ENCODE measurements at places on chromosomes 2 and 18.

GRCh38 chr2:54099829-54100585 lies 15.4 kb upstream of the ACYP2 start:
- no peak for DNase-seq

- DNase-seq, result no peak
Measured at GRCh38 chr18:23763343-23763742, 74.1 kb downstream of the LAMA3 start.

GRCh38 chr2:182186132-182186735 lies 200.6 kb downstream of the PPP1R1C start:
- peak; percentile 28 for DNase-seq

DNA sequence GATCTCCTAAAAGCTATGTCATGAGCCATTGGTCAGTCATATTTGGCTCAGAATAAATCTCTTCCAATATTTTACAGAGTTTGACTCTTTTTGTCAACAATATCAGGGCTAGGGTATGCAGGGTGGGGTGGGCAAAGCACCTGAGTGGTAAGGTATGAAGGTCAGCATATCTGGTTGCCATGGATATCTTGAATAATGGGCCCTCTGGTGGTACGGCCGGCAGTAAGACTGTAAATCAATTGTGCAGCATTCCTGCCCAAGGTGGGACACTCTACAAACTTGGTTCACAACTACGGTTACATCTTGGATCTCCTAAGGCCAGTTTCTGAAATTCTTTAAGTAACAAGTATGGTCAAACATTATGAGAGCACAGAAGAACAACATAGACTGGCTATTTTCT lies 119.6 kb downstream of the SPOPL start:
- DNase-seq, result no peak

GRCh38 chr18:27855486-27855885 lies 321.4 kb downstream of the CDH2 start:
- no peak for DNase-seq

DNA sequence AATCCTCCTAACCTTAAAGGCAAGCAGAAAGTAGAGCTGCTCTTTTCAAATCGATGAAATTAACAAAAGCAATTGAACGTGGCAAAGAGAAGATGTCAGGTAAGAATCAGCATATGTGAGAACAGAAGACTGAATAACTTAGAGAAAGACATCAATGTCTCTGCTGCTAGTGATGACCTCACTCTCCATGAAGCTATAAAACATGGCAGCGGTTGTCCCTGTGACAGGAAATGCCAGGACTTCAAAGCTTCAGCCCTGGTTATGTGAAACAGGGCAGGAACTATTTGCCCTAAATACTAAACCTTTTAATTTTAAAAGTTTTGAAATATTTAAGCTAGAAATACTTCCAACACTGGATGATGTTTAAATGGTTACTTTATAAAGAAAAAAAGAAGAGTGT lies 383.7 kb downstream of the XIRP2 start:
- no peak for DNase-seq

DNA sequence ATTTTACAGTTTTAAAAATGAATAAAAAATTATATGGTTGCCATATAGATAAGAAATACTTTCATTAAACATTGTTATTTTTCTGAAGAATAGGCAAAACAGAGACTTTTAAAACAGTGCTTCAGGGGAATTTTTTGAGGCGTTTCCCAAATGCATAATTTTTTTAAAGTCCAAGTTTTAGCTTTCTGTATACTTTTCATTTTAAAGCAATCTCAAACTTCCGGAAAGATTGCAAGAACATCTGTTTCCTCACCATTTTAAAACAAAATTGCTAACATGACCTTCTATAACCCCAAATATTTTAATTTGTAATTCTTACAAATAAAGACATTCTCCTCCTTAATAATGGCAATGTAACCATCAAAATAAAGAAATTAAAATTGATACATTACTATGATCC lies 15.1 kb upstream of the MBD2 start:
- DNase-seq, result no peak

GRCh38 chr2:209790066-209790728 lies 18.6 kb downstream of the UNC80 start:
- no peak for DNase-seq

DNA sequence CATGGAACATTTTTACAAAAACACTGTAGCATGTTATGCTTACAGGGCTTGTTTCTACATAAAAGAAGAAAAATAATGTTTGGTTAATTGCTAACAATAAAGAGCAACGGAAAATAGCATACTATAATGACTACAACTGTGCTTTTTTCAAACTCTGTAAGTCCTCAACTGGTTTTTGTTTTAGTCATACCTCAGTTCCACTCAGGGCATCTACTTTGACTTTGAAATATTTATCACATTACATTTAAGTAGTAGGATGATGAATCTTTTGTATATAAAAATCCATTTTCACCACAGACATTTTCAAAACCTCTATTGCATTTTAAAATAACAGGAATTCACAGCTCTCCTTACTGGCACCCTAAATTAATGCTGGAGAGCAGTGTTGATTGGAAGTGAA lies 8.3 kb downstream of the SATB2 start:
- DNase-seq, result no peak

GRCh38 chr2:134679745-134680144 lies 39.1 kb downstream of the TMEM163 start:
- DNase-seq, result no peak

DNA sequence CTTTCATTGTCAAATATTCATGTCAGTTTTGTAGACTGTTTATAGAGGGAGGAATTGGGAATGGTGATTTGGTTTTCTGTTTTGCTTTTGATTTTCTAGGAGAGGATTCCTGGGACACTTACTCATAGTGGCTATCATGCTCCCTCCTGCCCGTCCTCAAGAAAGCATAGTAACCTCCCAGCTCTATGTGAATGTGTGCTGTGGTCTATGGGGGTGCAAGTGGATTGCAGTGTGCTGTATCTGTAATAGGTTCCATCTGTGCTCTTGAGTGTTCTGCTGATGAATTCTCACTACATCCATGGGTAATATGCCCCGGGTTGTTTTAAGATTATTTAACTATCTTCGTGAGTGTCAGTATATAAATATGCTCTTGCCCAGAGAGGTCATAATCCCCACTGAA lies 811.3 kb downstream of the CNTNAP5 start:
- DNase-seq, result no peak

- no peak for DNase-seq
Measured at GRCh38 chr2:176104316-176105077, 2.6 kb upstream of the HOXD11 start.

DNA sequence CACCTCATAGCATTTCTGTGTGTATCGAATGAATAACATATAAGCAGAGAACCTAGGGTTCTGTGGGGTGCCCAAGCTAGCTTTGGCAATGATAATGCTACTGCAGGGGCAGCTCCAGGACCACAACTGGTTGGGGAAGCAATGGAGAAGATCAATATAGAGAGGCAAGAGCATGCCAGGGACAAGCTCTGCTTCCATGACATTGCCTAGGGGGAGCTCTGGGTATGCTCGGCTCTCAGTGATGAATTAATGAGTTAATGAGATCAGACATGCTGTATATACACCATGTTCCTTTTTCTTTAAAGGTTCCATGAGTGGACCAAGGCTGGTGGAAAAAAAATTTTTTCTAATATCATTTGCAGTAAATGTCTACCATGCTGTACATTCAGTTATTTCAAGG lies 618.4 kb downstream of the BCL11A start:
- no peak for DNase-seq

- no peak for DNase-seq
Measured at GRCh38 chr2:238955648-238956531, 108.0 kb downstream of the TWIST2 start.

DNA sequence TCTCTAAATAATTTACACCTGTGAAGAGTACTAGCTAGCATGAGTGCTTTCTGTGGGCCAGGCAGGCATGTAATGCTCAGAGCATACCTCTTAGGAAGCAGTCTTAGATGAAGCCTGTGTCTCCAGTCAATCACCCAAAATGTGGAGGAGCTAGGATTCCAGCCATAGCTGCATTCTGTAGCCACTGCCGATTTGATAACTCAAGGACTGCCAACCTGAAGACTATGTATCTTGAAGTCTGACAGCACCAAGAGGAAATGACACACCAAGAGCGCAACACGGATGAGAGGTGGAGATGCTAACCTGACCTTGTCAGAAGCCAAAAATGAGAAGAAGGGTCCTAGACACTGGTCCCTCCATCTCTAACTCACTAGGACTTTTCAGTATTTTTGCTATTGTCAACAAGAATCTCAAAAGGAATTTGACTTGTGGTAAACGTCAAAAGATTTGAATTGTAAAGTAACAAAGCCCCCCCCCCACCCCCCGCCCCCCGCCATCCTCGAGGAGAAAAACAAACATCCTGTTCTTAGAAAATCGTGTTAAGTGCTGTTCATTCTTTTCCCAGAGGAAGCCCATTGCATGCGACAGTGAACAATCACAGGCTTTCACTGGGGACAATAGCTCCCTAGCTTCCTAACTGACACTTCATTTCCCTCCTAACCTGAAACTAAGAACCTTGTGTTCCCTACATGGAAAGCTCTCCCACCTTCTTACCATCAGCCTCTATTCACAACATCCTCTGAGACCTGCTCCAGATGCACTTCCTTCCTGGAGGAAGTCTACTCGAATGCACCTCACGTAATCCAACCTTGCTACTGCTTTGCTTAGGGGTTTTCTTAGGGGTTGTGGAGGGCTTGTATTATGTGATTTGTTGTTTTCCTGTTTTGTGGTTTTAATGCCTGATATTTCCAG lies 14.7 kb downstream of the CDC42EP3 start:
- DNase-seq, result peak; percentile 80

DNA sequence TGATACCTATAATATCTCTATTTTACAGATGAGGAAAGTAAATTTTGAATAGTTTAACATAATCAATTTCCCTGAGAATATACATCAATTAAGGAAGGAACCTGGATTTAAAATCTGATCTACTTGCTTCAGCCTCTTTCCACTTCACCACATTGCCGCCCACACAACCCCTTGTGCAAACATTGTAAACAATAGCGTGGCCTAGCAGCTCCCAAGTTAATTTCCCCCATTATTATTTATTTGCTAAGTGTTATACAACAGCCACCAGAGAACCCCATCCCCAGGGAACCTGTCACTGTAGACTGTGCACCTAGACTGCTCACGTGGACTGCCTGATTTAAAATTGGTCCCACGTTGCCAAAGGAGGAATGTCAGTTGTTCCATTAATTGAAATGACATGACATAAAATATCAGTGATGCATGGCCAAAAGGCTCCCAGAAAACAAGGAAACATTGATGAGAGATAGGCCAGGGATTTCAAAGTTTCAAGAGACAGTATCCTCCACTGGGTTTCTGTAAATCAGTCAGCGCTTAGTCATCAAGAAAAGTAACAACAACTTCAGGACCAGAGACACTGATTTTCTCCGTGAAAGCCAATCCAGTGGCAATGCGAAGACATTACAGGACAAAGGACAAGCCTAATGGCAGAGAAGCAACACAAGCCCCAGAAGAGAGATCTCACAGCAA lies 41.3 kb downstream of the SCG2 start:
- DNase-seq, result peak; percentile 96

GRCh38 chr18:28013066-28013465 lies 163.9 kb downstream of the CDH2 start:
- DNase-seq, result peak; percentile 8

- DNase-seq, result no peak
Measured at GRCh38 chr2:20935168-20935775, 108.6 kb downstream of the APOB start.

- DNase-seq, result no peak
Measured at GRCh38 chr2:64374686-64375085, 79.3 kb upstream of the LGALSL start.

DNA sequence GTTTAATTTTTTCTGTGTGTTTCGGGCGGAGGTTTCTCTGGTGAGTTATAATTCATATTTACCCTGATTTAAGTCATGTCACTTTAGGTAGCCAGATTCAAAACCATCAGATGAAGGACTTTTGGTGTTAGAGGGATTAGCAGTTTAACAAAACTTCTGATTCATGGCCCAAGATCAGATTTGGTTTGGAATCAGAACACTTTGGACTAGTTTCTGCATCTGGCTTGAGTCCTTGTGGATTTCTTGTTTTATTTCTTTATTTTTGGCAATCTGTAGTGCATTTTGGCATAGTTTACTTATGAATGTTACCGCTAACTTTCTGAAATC lies 3.5 kb downstream of the NEDD4L start:
- no peak for DNase-seq

DNA sequence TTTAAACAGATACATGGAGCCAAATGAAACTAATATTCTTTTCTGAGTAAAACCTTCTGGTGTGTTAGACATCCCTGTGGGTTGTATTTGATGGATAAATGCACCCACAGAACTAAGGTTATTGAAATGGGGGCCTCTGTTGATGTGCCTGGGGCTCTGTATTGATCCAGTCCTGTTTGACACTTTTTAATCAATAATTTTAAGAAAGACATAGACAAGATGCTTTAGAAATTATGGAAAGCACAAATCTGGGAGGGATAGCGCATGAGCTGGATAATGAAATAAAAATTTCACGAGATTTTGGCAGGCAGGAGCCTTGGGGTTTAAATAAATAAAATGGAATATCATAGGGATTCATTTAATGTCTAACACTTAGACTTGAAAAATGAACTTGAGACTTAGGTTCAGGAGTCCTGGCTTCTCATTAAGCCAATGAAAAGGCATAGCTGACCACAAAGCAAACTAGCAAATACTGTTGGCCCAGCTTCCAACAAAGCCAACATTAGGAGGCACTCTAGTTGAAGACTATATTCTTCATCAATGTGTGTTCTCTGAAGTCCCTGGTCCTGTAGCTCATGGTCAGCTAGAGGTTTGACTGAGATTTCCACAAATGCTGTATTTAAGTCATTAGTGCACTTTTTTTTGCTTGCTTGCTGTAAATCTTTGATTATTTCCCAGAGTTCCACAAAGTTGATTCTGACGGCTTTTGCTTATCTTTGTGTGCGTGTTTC lies 64.2 kb upstream of the SH3RF3 start:
- DNase-seq, result no peak

- no peak for DNase-seq
Measured at GRCh38 chr2:27148801-27149439, at the start of gene TCF23. Gene TCF23 (plus strand): TSS chr2:27149004. CDS start chr2:27149134, 130 bp downstream.

GRCh38 chr2:50065835-50066234 lies 911.5 kb upstream of the FSHR start:
- DNase-seq, result no peak

DNA sequence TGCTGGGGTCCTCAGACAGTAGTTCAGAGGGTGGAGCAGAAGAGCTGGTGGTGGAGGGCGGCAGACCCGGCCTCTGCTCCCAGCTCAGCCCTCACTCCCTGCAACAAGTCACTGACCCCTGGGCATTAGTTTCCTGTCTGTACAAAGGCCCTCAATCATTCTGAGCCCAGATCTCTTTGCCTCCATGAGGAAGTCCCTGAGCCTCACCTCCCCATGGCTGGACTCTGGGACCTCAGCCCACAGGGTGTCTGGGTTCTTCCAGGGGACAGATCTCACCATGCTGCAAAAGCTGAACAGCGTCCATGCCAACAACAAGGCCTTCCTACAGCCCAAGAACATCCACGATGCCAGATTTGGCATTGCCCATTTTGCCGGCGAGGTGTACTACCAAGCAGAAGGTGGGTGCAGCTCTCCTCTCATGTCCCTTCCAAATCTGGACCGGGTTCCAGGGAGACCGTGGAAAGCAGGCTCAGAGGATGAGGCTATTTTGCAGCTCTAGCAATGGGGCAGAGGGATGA lies 49.1 kb downstream of the MYO7B start:
- DNase-seq, result no peak

GRCh38 chr2:58633613-58634365 lies 392.7 kb upstream of the FANCL start:
- no peak for DNase-seq

Measured in NCI-H2081 (cell line).